CD4-positive, alpha-beta T cell treated with Interleukin-12 subunit alpha and Interleukin-12 subunit beta, for 1 hour (primary cell): ENCODE measurements at places on chromosomes 7 and 10.

- no peak for DNase-seq
Observed at GRCh38 chr10:17817790-17818189, 8.6 kb downstream of the MRC1 start.

DNA sequence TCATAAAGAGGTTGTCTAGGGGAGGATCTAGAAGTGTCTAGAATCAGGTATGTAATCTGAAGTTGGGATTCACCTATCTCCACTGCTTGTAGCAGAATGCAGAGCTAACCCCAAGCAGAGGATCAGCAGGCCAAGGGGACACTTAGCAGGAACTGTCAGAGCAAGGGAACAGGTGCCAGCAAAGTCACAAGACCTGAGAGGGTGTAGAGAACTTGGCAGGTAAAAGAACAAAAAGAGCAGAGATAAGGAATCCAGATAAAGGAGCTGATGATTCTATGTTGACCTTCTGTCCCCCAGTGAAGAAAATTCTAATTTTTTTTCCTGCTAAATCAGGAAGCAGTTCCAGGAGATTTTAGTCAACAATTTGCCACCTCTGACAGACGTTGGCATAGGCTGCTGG is 91.4 kb upstream of the CCDC71L start:
- DNase-seq: no peak

- no peak for DNase-seq
Observed at GRCh38 chr7:115013886-115014285, 92.0 kb downstream of the MDFIC start.

- DNase-seq: no peak
Observed at GRCh38 chr7:149443523-149443922, 17.3 kb downstream of the ZNF777 start.

DNA sequence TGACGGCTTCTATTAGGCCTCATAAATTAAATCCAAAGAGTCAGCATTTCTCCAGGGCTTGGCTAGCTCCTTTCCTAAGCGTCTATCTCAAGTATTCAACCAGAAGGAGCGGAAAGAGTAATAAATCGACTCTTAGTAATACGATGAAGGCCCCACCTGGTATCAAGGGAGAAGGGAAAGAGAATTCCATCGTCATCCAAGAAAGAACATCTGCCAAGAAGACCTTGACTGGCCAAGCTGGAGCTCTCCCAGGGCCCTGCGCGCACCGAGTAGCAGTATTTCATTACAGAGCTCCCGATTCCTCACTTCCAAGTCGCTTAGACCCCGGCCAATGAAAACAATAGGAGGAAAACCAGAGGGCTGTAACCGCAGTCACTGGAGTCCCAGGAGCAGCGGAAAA is 178.0 kb upstream of the FRMD4A start:
- DNase-seq: no peak

DNA sequence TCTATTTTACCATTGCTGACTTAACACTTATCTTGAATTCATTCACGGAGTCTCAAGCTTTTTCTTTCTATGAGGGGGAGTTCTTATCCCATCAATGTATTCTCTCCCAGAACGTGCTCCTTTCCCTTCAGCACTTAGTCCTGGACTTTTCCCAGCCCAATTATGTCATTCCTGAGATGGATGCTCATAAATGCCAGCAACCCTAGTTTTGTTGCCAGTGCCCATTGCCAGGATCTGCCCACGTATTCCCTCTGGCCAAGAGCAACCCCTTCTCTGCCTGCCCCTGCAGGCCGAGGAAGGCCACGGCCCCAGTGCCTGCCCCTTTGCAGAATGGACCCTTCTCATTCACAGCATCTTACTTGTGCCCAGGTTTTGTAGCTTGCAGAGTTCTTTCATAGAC is 67.4 kb upstream of the PPP1R3C start:
- DNase-seq: no peak

GRCh38 chr7:157834501-157835163 is 497.8 kb downstream of the DNAJB6 start:
- DNase-seq: no peak

GRCh38 chr7:84548366-84549365 is 354.1 kb upstream of the SEMA3A start:
- no peak for DNase-seq

DNA sequence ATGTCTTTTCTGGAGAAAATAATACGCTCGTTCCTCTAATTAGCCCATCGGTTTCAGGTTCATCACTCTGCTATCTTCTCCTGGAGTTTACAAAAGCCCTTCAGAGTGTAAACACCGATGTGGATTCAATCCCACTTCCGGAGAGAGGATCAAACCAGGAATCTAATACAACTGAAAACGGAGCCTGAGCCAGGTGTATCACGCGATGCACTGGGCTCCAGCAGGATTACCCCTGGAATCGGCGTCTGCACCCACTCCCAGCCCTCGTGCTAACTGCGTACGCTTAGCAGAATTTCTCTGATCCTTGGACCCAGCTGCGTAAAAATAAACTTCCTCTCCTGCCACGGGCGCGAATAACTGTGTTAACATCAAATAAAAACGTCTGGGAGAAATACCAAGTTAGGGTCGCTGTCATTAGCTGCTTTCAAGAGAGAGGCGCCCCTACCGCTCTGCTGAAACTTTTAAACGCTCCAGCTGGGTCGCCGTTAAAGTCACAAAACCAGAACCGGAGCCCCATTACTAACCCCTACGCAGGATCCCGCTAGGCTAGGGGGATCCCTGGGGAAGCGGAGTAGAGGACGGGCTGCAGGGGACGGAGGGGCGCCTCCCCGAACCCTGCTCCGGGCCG is 502 bp downstream of the ZNF3 start:
- no peak for DNase-seq

GRCh38 chr10:110413903-110414547 is 83.7 kb upstream of the DUSP5 start:
- no peak for DNase-seq

DNA sequence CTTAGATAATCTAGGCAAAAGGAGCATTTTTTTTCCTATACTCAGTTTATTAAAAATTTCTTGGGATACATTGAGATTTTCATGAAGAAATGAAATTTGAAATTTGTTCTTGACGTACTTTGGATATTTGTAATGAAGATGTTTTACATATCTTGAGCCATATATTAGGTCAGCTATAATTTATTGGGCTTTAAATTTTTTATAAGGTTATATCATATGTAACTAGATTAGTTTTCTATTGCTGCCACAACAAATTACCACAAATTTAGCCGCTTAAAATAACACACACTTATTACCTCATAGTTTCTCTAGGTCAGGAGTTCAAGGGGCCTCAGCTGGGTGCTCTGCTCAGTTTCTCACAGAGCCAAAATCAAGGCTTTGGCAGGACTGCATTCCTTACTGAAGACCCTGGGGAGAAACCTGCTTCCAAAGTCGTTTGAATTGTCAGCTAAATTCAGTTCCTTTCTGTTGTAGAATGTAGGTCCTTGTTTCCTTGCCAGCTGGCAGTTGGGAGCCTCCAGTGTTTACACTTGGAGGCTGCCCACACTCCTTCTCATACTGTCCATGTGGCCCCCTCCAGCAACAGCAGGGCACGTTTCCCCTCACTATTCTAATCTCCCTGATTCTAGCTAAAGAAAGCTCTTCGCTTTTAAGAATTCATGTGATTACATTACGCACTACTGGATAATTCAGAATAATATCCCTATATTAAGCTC is 42.6 kb upstream of the DNAH11 start:
- no peak for DNase-seq

GRCh38 chr7:50356212-50356944 is 51.9 kb downstream of the IKZF1 start:
- DNase-seq: no peak
